ENCODE measurements at places on chromosomes 3 and 15.

- no peak for DNase-seq
Measured at GRCh38 chr15:89780601-89781000, 4.5 kb downstream of the MESP2 start.

GRCh38 chr3:122893282-122893681 lies 98.4 kb downstream of the SLC49A4 start:
- DNase-seq: no peak

DNA sequence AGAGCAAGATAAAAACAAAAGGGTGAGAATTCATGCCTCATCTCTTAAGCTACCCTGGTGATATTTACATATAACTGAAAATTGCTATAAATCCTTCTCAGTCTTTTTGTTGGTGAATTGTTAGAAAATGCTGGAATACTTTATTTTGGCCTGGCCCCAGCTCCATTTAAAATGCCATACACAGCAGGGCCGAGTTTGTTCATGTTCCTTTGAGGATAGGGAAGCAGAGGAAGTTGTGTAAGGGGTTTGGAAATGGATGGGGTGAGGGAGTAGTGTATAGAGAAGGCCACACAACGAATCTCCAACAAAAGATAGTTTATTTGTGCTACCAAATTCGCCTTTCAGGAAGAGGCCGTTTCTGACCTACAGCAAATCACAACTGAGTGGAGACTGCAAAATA lies 78.6 kb upstream of the ADAMTS9 start:
- DNase-seq: no peak

GRCh38 chr3:56781762-56782161 lies 20.0 kb downstream of the ARHGEF3 start:
- no peak for DNase-seq

GRCh38 chr3:12486916-12487315 lies 2.6 kb downstream of the TSEN2 start:
- no peak for DNase-seq

DNA sequence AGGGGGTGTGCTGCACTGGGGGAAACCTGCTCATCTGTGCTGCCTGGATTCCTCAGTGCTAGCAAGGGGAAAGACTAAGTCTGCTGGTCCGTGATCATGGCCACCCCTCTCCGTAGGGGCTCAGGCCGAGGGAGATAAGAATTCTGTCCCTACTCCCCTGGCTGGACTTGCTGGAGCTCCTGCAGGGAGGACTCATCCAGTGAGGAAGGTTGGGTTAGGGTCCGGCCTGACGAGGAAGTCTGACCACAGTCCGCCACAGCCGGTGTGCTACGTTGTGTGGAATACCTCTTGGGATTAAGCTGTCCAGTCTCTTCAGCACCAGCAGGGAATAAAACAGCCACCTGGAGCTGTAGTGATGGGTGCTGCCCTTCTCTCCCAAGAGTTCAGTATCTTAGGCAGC lies 1309.1 kb upstream of the CADM2 start:
- DNase-seq: no peak

GRCh38 chr15:40305281-40305680 lies 2.5 kb downstream of the PLCB2 start:
- no peak for DNase-seq

DNA sequence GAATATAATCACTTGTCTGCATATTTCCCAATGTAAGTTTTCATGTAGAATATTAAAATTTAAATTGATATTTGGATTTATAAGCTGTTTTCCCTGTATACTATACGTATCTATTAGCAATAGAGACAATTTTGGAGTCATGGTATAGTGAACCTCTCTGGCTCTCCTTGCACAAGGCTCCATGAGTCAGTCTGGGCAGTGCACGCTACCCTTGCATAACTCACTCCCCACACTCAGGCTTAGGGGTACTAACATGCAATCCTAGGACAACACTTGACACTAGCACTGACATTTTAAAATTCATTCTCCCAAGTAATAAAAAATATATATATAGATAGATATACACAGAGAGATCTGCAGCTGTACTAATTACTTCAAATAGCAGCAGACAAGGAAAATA lies 39.2 kb downstream of the SLC24A1 start:
- no peak for DNase-seq

DNA sequence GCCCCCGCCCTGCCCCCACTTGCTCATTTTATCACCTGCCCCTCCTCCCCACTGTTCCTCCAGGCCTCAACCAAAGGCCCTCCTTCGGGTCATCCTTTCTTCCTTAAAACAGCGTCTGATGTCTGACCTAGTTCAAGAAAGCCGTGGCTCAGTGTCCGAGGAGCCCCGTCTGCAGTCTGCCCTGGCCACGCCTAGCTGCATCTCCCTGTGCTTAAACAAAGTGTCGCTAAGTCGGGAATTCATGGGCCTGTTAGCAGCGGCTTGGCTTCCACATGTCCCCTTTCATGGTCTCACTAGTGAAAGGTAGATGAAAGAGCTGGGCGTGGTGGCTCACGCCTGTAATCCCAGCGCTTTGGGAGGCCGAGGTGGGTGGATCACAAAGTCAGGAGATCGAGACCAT lies 41.2 kb downstream of the TM2D3 start:
- no peak for DNase-seq

GRCh38 chr3:177646749-177647148 lies 449.5 kb upstream of the TBL1XR1 start:
- DNase-seq: no peak

GRCh38 chr3:183122257-183122932 lies 23.1 kb upstream of the MCCC1 start:
- DNase-seq: no peak

DNA sequence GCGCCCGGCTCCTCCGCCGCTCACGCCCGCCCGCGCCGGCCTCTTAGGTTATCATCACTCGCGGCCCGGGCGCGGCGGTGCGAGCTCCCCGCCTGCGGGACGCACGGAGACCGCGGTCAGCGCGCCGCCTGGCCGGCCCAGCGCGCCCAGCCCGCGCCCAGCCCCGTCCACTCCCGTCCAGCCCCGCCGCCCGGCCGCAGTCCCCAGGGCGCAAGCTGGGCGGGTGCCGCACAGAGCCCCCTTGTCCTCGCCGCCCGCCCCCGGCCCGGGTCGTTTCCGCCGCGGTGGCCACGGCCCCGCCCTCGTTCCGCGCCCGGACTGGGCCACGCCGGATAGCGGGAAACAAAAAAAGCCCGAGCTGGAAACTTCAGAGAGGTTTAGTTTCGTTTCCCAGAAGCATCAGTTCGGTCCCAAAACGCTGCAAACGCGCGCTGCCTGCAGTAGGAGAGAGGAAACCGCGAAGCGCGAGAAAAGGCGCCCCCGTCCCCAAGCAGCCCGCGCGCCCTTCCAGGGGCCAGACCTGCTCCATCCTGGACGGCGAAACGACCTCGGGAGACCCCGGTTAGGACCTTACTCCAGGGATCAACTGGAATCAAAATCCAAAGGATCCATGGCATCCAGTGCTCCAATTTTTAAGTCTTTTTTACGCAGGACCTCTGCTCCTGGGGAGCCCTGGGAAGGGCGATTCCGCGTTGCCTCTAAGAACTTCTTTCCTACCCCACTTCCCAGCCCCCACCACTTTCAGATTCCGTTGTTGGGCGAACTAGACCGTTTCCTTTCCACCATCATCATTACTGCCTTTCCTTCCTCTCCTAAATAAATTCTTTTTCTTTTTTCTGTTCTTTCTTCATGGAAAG lies at the start of gene ATP10A:
Gene ATP10A, minus strand, starts transcription at position 217 of the 857 bp plus-strand sequence. CDS start 231 bp downstream, outside the sequence.
- no peak for DNase-seq

- no peak for DNase-seq
Measured at GRCh38 chr3:71512544-71512943, 71.0 kb downstream of the FOXP1 start.

DNA sequence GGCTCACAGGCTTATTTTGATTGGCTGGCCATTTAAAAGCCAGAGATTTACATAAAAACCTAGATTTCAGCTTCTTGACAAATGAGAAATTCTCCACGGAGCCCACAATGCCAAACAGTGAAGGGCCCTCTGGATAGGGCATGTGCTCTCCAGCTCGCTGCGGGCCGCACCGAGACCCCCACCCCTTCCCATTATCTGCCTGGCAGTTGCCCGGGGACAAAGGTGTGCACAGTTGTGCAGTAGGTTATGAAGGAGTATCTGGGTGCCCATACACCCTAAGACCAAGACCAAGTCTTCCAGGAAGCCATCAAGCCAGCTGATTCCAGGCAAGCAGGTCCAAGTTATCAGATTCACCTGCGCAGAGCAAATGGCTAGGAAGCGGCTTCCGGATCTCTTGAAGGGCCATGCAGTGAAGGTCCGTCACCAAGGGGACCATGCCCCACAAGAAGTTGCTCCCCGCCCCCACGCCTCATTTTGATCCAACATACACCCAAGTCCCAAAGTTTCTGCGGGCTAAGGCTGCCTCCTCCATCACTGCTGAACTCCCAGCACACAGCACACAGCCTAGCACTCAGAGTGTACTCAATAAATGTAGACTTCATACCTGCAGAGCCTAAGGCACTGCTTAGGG lies 1.3 kb downstream of the MRPS25 start:
- no peak for DNase-seq

- no peak for DNase-seq
Measured at GRCh38 chr15:37898362-37898761, 36.1 kb upstream of the TMCO5A start.

DNA sequence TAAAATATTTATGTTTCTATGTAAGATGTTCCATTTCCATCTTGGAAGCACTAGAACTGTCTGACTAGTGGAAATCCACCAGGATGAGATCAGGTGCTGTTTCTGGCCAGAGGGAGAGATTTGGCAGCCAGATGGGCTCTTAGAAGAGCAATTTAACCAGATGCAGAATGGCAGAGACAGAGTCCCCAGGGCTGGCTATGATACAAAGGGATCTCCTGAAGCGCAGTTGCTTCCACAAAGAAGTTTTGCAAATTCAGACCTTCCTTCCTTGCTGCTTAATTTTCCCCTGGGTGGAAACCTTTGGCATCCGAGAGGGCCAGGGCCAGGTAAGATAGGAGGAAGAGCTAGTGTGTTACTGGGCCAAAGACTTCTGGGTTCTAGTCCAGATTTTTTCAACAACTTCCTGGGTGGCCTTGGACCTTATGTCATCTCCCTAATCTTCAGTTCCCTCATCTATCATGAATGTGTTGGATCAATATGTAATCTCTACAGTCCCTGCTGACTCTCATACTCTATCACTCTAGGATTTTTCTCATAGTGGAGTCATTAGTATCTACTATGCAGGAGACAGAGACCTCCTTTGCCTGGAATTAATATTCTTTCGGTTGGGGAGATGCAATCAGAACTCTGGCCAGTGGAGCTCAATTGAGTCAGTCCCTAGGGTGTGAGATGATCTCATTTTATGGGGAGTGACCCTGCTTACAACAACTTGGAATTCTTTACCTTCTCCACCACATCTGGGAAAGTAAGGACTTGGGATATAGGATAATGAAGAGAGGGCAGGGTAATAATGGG lies 41.1 kb upstream of the NDUFB4 start:
- no peak for DNase-seq
